CD4-positive, alpha-beta T cell treated with Interleukin-10 for 1 hour (primary cell): ENCODE measurements at places on chromosomes 11 and 22.

DNA sequence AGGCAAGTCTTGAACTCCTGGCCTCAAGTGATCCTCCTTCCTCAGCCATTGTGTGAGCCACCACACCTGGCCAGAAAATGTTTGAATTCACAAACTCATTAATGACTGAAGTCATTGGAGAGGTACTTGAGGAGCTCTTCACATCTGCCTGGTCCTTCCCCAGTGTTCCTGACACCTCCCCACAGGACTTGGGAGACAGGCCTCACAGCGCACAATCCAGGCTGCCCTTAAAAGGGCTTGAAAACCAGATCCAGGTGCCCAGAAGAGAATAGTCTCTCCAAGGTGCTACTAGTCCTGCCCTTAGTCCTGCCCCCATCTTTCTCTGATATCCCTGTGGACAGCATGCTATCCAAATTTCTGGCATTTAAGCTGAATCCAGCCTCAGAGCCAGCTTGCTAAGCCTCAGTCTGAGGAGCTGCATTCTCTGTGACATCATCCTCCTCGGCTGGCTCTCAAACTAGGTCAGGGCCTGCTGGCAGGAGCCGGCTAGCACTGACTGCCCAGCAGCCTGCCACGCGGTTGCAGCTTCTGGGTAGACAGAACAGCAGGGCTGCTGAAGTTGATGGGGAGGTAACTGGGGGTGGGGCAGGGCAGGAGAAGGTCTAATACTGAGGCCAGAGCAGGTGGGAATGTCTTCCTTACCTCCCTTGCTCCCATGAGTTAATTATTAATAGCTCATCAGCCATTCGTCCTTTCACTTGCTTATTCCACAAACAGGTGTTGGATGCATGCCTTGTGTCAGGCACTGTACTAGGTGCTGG lies 35.3 kb upstream of the NECTIN1 start:
- DNase-seq, result no peak

GRCh38 chr11:82995235-82995634 lies 76.5 kb downstream of the RAB30 start:
- DNase-seq, result no peak

GRCh38 chr11:73383249-73384124 lies 7.3 kb downstream of the RELT start:
- DNase-seq, result no peak

DNA sequence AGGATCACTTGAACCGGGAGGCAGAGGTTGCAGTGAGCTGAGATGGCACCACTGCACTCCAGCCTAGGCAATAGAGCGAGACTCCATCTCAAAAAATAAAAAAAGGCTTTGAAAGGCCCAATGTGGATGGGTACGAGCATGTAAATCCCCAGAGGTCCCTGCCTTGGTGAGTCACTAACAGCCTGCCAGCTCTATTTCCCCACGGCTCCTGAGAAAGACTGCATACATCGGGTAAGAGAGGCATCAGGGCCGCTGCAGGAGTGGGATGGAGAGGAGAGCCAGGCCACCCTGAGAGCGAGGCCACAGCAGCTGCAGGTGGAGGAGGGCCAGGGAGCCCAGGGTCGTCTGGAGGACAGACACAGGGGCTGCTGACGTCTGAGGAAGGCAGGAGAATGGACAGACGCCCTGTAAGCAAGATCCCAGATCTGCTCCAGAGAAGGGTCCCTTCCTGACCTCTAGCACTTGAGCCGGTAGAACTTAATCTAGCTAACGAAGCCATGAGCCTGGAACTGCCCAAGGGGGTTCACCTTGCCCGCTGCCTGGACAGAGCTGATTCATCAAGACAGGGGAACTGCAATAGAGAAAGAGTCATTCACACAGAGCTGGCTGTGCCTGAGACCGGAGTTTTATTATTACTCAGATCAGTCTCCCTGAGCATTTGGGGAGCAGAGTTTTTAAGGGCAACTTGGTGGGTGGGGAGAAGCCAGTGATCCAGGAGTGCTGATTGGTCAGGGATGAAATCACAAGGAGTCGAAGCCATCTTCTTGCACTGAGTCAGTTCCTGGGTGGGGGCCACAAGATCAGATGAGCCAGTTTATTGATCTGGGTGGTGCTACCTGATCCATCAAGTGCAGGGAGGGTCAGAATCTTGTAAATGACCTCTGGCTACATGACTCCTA lies 5.1 kb upstream of the KRTAP5-9 start:
- DNase-seq, result no peak

DNA sequence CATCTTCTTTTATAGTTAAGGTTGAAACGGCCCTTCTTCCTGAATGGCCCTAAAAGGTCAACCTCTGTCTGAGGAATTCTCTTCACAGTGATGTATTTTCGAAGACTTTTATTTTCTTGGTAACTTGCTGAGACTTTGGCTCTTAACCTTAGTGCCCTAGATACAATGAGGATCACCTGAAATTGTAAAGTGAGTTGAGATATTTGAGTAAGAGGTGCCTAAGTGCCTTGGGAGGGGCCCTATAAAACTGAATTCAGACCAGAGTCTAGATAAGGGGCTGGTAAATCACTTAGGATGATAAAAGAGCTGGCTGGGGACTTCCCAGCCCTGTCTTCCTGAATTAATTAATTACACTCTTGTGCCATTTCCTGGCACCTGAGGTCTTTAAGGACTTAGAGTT lies 505.6 kb upstream of the KIRREL3 start:
- no peak for DNase-seq

DNA sequence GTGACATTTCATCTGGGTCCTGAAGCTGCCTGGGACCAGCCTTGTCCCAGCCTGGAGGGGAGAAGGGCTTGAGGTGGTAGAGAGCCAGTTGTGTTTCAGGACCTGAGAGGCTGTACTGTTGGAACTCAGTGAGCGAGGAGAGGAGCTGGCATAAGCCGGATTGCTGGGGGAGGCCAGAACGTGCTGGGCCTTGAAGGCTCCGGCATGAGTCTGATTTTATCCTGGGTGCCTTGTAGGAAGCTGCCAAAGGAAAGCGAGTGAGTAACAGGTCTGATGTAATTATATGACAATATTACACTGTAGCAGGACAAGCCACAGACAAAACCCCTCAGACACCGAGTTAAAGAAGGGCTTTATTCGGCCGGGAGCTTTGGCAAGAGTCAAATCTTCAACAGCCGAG lies 17.2 kb downstream of the AP2A2 start:
- no peak for DNase-seq

DNA sequence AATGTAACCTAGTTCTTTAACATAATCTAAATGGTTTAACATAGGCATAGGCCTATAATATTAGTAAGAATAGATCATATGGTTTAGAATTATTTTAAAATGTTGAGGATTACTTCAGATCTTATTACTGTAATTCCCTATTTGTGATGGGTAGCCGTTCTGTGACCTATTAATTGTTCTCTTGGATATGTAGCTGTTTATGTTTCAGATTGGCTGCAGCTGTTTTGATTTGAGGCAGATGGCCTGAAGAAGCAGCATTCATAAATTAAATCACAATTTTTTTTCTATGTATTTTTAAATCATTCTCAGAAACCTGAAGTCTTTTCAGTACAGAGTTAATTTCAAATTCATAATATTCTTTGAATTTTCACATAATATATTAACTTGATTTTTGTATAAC lies 104.5 kb downstream of the PDE3B start:
- no peak for DNase-seq

DNA sequence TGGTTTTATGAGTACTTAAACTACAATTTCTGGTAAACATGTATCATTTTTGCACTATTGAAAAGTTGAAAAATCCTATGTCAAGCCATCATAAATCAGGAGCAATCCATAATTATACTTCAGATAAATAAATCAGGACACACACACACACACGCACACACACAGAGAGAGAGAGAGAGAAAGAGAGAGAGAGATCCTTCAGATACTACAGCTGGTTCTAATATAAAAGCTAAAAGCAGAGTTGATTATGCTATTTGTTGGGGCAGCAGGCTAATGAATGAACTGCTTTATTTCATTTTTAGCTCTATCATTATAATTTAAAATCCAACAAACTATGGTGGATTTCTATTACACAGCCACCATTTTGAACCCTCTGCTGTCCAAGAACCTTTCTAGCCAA lies 322.4 kb upstream of the CCDC90B start:
- DNase-seq, result no peak

DNA sequence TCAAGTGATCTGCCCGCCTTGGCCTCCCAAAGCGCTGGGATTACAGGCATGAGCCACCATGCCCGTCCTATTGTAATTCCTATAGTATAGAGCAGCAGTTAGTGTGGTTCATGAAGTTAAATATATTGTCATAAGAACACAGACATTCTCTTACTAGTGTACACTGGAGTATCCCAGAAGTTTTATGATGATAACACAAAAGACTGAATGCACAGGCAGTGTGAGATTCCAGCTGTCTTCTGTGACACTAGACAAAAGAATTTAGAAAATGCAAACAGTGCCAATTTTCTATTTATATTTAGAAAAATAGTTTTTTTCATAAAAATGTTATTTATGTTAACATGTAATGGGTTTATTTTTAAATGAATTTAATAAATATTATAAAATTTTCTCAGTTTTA lies 39.4 kb upstream of the RBX1 start:
- DNase-seq, result no peak

DNA sequence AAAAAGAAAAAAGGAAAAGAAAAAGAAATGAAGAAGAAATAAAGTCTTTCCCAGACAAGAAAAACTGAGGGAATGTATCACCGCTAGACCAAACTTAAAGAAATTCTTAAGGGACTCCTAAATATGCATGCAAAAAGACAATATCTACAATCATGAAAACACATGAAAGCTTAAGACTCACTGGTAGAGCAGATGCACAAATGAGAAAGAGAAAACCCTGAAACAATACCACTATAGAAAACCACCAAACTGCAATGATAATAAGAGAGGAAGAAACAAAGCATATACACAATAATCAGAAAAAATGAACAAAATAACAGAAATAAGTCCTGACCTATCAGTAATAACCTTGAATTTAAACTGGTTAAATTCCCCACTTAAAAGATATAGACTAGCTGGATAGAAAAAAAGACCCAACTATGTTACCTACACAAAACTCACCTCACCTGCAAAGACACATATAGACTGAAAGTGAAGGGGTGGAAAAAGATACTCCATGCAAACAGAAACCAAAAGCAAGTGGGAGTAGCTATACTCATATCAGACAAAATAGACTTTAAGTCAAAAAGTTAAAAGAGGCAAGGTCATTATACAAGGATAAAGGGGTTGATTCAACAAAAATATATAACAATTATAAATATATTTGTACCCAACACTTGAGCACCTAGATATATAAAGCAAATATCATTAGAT lies 61.3 kb upstream of the NARS2 start:
- DNase-seq, result no peak

GRCh38 chr11:28289444-28289843 lies 181.3 kb downstream of the METTL15 start:
- DNase-seq, result no peak

DNA sequence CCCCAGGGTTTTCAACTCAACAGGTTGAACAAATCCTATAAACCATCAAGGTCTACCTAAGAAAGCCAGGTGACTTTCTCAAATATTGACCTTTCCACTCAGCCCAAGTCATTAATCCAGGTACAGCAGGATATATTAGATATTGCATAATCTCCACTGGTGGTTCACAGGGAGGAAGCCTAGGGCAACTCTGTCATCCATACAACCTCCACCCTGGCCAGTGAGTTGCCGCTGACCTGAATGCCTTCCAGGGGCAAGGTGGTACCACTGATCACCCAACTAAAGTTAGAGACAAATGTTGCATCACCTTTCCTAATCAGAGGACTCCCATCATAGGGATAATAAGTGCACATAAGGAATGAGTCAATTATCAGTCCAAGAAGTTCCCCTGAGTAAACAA lies 22.9 kb downstream of the GUCD1 start:
- no peak for DNase-seq

- DNase-seq, result no peak
Measured at GRCh38 chr11:57330029-57330428, 5.3 kb upstream of the TNKS1BP1 start.

DNA sequence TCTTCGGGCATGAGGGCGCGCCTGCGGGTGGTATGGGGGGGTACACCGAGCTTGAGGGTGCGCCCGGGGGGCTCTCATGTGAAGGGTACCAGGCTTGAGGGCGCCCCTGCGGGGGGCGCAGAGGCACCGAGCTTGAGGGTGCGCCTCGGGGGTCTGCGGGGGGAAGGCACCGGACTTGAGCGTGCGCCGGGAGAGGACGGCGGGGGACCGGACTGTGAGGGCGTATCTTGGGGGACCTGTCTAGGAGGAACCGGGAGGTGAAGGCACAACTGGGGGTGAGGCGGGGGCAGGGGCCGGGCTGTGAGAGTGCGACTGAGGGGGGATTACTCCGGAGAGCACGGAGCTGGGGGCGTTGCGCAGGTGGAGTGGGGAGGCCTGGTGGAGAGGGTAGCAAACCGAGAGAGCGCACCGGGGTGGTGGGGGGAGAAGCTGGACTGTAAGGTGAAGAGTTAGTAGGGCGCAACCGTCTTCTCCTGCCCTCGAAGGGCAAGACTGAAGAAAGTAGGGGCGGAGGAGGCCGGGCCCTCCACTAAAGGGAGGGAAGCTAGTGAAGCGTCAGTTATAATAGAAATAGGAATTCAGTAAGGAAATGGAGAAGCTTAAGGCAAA lies 1.1 kb upstream of the DDX6 start:
- DNase-seq, result peak; percentile 33

DNA sequence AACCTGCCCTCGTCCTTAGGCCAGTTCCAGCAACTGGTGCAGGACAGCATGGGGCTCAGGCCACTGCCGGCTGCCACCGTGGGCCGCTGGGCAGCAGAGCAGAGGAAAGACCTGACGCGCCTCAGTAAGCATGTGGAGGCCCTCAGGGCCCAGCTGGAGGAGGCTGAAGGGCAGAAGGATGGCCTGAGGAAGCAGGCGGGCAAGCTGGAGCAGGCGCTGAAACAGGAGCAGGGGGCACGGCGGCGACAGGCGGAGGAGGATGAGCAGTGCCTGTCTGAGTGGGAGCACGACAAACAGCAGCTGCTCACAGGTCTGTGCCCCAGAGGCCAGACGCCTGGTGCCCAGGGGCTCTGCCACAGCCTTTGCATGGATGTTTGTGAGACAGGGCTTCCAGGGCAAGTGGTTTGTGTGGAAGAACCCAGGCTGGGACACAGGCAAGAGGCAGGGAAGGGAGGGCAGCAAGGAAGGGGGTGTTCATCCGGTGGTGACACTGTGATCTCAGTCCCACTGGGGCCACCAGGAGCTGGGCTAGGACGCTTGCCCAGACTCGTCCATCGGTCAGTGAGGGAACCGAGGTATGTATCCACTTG lies 13.9 kb downstream of the CCDC157 start:
- DNase-seq, result no peak

DNA sequence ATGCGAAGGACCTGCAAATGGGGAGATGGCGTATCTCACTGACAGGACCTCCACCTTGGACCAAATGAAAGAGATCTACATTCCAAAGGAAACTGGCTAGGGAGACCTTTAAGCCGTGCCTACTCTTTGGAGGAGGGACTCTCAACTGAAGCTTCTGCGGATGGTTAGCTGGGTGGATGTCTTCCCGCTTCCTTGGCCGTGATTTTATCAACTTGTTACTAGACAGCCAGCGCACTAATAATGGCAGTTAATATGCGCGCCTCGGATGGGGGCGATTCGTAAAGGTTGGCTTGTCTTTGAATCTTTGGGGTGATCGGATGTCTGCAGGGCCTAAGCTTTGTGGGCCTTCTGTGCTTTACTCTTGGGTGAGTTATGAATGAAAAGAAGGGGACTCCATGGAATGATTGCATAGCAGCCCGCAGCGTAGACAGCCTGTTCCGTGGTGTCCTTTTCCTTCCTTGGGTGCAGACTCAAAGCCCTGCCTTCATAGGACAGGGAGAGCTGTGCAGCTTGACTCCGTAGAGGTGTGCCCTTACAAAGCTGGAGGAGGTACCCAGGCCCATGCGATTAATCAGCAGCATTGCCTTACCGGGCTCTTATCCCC lies 1.5 kb downstream of the ZNRF3 start:
- no peak for DNase-seq
